T-helper 2 cell (primary cell): ENCODE measurements at places on chromosomes 2 and 18.

GRCh38 chr2:157497638-157498314 is 53.9 kb upstream of the CYTIP start:
- no peak for DNase-seq

- DNase-seq = no peak
Observed at GRCh38 chr18:76412010-76412817, 82.8 kb downstream of the ZNF516 start.

- no peak for DNase-seq
Observed at GRCh38 chr2:56580242-56580641, 396.5 kb downstream of the CCDC85A start.

GRCh38 chr18:58779529-58779928 is 85.1 kb upstream of the ZNF532 start:
- no peak for DNase-seq

GRCh38 chr18:2891526-2892431 is 45.0 kb downstream of the EMILIN2 start:
- DNase-seq = peak; percentile 54
